A673 (cell line): ENCODE measurements at places on chromosomes 1 and 21. TPM values are rescaled to one million over a fixed set of nuclear protein-coding genes. Genes with fewer than 3 reads are reported as not detected.

CLCA1 gene
- total RNA-seq = not detected in 2 replicates

- DNase-seq = no peak
Observed at GRCh38 chr1:60972841-60973364, 109.5 kb upstream of the NFIA start.

GRCh38 chr1:200330741-200331428, 79.0 kb downstream of the ZNF281 start:
- no peak for DNase-seq

- no peak for DNase-seq
Observed at GRCh38 chr1:9440763-9441194, 98.5 kb upstream of the SLC25A33 start.

GRCh38 chr1:210499956-210500355, 171.3 kb downstream of the HHAT start:
- no peak for DNase-seq

SERTAD4 gene
- 8.0 and 12.2 TPM in 2 replicates for total RNA-seq

GRCh38 chr1:89425056-89425455, 61.2 kb downstream of the GBP6 start:
- DNase-seq = no peak

DNA sequence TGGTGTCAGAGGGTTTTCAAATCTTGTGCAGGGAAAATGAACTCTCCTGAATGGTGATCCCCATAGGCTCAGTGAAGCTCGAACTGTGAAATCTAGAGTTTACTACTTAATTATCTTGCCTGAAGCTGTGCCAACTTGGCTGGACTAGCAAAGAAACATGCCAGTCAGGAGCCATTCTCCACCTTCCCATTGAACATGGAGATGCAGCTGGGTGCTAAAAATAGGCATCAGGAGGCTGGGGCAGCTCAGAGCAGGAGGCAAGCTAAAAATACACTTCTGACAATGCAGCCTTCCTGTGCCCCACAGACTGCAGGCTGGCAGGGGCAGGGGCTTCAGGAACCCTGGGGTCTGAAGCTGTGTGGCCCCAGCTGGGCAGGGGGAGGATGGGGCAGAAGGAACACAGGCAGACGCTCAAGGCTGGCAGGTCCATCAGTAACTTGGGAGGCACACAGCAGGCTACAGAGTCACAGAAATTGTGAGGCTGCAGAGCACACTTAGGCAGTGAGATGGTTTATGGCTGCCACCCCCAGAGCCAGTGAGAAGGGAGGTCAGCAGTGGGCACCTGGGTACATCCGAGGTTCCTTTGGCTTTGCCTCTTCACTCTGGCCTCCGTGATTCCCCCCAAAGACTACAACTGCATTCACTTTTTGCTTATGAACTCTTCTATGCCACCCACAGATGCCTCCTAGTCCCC, 155.4 kb upstream of the KCND3 start:
- no peak for DNase-seq
